ENCODE measurements at places on chromosomes 7 and 10. TPM values are rescaled to one million over a fixed set of nuclear protein-coding genes. Genes with fewer than 3 reads are reported as not detected.

Gene OR2A7
- 1.9 TPM for total RNA-seq

Gene SFTPA1
- total RNA-seq: not detected

Gene NXPH1
- total RNA-seq: 0.40 TPM

Gene MALRD1
- total RNA-seq: 0.32 TPM

Gene ATG9B
- total RNA-seq: 2.3 TPM

Gene HMX3
- total RNA-seq: 0.27 TPM

Gene THSD7A
- total RNA-seq: 1.2 TPM

Gene VSTM4
- 0.73 TPM for total RNA-seq

Gene LEP
- not detected for total RNA-seq

Gene PLA2G12B
- not detected for total RNA-seq

Gene ARHGAP19
- 33.4 TPM for total RNA-seq

Gene UBTD1
- 22.3 TPM for total RNA-seq

- DNase-seq: no peak
Measured at GRCh38 chr10:74373059-74373458, 222.0 kb downstream of the ADK start.

- DNase-seq: no peak
Measured at GRCh38 chr7:5591278-5591874, 167.7 kb upstream of the TNRC18 start.

DNA sequence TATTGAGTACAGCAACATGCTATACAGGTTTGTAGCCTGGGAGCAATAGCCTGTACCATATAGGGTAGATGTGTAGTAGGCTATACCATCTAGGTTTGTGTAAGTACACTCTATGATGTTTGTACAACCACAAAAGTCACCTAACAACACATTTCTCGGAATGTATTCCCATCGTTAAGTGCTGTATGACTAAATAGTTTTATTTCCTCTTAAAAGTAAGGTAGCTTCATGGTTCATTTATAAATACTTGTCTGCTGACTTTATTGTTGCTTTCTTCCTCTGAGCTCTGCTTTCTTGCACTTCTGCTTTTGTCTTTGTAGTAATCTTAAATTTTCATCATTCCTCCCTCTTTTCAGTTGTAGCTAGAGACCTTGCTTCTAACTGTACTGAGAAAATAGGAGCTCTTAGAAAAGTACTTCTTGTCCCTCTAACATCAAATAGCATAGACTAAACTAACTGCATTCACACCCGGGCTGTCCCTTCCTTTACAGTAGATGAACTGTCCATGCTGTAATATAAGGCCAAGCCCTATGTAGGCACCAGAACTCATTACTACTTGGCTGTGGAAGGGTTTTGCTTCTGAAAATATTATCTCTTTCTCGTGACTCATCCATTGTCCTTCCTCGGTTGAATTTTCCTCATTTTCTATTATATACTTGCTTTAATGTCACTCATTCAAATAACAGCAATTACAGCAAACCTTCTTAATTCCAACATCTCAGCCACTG is 55.4 kb upstream of the FAM3C start:
- DNase-seq: no peak

DNA sequence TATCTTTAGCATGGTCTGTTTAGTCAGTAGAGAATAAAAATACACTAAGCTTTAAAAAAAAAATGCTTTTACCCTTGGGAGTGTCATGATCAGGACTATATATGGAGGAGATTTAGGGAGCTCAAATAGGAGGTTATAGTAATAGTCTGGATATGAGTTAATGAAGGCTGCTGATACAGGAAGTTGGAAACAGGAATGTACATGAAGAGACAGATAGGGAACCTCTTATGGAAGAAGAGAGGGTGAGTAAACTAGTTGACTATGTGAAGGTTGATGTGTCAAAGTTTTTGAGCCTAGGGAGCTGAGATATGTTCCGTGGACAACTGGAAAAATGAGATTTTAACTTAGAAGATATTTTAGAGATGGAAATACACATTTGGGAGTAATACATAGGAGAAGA is 472.0 kb upstream of the FZD8 start:
- no peak for DNase-seq

GRCh38 chr7:2043316-2044039 is 189.3 kb downstream of the MAD1L1 start:
- no peak for DNase-seq

GRCh38 chr10:14564268-14564744 is 210.4 kb downstream of the FAM107B start:
- no peak for DNase-seq

GRCh38 chr7:82998436-82998835 is 164.2 kb downstream of the PCLO start:
- no peak for DNase-seq

DNA sequence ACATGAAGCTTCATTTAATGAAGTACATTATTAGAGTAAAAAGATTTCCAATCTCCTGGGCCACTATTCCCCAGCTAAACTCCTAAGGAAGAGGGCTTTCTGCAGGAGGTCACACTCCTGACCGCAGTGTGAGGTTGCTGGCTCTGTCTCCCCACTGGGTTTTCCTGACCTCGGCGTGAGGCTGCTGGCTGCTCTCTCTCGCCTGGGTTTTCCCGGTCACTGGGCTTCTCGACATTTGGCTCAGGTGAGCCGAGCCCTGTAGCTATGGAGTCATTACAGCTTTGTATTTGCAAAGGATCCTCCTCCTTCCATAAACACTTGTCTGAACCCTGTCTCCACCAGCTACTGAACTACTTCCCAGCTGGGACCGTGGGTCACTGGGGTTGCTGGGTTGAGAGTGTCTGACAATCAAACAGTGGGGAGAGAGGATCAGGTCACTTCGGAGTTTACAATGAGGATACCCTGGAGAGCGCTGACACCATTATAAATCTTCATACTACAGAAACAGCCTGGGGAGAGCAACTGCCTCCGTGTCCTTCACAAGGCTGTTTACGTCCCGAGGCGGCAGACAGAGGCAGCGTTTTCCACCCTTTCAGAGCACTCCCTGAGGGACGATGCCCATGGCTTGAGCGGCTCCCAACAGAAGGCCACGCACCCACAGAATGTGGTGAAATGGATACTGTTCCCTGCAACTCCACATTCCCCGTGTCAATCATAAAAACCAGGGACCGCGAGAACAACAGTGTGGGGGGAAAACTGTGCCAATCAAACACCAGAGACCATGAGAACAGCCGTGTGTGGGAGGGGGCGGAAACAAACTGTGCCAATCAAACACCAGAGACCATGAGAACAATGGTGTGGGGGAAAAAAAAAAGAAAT is 226.2 kb downstream of the ZMYND11 start:
- DNase-seq: no peak

DNA sequence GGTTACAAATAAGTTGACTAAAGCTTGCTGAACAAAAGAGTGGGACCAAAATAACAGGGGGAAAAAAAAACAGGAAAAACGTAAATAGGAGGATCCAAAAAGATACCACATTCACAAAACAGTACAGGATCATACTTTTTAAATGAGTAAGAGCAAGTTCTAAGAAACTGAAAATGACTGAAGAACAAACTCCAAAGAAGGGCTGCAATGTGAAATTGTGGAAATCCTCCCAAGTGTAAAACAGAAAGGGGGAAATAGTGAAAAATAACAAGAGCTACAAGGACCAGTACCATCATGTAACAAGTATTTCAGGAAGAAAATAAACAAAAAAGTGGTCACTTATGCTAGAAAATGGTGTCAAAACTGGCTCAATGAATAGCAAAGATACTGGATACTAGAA is 46.3 kb downstream of the PDSS1 start:
- no peak for DNase-seq

GRCh38 chr10:103712898-103713498 is 142.4 kb downstream of the SH3PXD2A start:
- peak; percentile 53 for DNase-seq

DNA sequence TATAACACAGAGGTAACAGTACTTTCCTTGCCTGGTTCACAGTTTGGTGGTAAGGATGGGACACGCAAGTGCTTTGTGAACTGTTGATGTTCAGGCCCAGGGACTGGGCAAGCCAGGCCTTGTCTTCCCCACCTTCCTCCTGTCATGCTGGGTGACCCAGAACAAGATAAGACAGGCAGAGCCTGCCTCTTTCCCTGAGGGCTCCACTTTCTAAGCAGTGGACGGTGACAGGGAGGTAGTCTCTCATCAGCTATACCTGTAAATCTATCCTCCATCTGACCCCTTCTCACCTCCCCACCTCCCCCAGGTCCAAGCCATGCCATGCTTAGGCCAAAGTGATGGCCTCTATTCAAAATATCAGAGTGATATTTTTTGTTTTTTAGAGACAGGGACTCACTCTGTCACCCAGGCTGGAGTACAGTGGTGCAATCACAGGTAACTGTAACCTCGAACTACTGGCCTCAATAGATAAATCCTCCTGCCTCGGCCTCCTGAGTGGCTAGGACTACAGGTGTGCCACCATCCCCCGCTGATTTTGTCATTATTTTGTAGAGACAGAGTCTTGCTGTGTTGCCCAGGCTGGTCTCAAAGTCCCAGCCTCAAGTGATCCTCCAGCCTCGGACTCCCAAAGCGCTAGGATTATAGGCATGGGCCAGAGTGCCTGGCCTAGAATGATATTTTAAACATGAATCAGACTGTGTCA is 42.8 kb downstream of the PDLIM1 start:
- DNase-seq: no peak

GRCh38 chr10:7788639-7789286 is 786 bp downstream of the ATP5F1C start:
- DNase-seq: no peak

DNA sequence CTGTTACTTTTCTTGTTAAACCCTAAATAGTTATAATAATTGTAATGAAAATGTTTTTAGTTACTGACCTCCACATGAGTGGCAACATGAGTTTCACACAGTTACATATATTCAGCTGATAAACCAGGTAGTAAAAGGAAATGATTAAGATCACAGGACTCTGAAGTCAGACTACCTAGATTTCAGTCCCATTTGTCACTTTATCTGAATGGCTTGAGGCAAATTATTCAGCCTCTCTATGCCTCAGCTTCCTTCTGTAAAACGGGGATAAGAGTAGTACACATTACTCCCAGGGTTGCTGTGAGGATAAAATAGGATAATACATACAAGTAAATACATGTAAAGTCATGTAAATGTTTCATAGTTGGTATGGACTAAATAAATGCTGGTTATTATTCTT is 254.3 kb upstream of the LRRTM3 start:
- DNase-seq: no peak

GRCh38 chr7:95737828-95738505 is 34.4 kb upstream of the DYNC1I1 start:
- no peak for DNase-seq

- no peak for DNase-seq
Measured at GRCh38 chr7:117706210-117706609, 167.0 kb downstream of the CTTNBP2 start.

GRCh38 chr10:96417441-96417840 is 58.6 kb upstream of the OPALIN start:
- peak; percentile 46 for DNase-seq
